ENCODE measurements at places on chromosomes 12 and 14.
A peak's percentile ranks its signal among the peaks of the same experiment; 100 is the strongest.

DNA sequence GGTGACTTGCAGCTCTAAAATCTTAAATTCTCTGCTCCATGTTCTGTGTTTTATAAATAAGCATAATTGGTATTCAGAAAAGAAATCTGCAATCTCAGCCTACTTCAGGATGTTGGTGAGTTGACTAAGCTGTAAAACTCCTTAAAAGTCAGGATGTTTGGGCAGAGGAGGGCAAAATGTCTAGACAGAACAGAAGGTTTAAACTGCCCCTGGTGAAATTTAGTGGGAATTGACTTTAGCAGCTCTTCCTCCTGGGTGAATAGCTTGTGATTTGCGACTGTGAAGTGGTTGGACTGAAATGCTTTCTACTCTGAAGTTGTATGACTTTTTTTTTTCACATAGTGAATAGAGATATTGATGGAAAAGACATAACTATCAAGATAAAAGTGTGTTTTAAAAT, 85.8 kb downstream of the CAND1 start:
- DNase-seq = no peak

DNA sequence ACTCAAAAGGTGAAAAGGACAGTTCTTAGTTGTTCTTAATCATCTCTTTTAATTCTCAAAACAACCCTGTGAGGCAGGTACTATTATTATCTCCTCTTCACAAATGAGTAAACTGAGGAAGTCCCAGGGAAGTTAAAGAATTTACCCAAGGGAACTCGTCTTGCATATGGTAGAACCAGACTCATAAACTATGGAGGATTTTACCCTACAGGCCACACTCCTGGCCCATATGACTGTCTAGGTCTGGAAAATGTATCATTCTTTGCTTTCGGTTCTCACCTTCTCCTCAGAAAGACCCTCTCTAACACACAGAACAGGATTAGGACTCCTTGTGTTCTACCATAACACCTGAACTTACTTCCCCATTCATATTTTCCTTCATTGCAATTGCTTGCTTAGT, 18.9 kb downstream of the SOX5 start:
- DNase-seq = no peak

- DNase-seq = no peak
These were observed 1052.7 kb downstream of the TMEM121 start for GRCh38 chr14:106579084-106579483.

DNA sequence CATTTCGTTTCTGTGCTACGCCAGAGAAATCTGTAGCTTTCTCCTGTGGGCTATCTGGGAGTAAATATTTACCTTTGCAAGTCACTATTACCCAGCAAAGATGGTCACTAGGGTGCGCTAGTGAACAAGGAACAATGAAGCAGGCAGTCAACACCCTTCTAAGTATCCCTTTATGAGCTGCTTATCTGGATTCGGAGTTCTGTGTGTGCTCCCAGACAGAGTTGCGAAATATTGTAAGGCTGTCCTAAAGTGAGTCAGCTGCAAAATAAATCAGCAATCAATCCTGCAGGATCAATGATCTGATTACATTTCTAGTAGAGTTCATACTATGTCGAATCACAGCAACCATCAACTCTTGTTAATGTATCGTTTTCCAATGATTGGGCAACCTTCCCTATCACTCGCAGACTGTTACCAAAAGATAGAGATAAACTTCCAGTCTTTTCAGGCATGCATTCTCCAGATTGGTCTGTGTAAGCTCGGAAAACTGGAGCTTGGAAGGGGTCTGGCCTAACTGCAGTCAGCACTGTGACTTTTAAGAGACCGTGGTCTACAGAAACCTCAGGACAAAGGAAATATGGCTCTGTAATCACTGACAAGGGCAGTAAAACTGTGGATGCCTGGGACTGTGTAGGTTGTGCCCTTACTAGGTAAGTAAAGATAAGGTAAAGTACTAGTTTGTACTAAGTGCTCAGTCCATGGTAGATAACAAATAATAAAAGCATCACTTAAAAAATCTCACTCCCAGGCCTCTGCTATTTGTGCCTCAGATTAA, 133.5 kb downstream of the KCNK10 start:
- peak; percentile 81 for DNase-seq

GRCh38 chr12:104490186-104490585, 33.4 kb downstream of the CHST11 start:
- DNase-seq = no peak

- peak; percentile 29 for DNase-seq
These were observed 28.2 kb downstream of the CACNA2D4 start for GRCh38 chr12:1890119-1890703.

GRCh38 chr12:126163984-126164383, 1098.7 kb downstream of the AACS start:
- DNase-seq = no peak

- no peak for DNase-seq
These were observed 45.8 kb upstream of the ATP23 start for GRCh38 chr12:57895389-57896114.

DNA sequence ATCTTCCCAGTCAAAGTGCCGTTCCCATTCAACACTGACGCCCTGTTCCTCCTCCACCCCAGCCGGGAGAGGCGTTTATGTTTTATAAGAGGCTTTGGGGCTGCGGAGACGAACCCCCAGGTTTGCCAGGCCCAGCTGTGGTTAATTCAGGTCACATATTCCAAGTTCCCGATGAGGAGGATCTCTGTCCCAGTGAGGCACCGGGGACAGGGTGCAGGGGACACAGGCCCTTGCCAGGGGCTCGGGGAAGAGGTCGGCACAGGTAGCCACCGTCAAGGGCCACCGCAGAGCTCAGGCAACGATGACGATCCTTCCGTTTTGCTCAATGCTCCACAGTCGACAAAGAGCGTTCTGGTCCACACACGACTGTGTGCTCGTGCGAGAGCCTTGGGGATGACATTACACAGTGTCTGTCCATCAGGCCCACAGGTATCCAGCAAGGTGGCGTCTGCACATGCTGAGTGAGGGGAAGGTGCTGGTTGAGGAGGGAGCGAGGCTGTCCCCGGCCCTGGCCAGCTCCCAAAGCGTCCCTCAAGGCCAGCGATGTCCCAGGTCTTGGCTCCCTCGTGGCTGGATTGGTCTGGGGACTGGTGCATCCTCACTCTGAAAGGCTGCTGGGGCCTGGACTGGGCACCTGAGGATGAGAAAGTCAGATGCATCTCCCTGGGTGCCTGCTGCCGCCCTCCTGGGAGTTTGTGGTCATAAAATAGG, 189.2 kb upstream of the C14orf180 start:
- DNase-seq = no peak

DNA sequence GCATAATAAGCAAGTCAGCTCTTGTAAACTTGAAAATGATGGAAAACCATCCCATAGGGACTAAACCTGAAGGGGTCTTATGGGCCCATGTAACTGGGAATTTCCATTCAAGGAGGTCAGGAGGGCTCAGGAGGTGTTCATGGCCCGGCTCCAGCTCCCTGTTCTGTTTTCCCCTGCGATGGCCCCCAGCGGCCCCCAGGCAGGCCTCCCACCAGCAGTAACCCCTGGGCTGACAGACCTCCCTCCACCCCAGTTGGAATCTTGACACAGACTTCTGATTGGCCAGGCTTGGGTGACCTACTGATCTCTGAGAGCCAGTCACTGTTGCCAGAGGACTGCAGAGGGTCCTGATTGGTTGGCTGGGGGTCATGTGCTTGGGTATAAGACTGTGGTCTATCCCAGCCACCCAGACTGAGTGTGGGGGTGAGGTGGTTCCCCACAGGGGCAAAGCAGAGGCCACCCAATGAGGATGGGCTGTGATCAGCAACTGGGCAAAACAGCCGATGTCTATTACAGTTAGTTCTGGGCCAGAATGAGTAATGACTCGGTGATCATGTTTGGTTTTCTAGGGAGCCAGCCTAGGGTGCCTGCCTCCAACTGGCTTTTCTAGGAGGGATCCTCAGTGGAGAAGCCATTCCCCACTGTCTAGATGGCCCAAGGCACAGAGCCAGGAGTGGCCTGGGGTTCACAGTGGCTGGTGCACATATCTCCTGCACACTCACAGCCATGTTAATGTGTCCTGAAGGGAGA, 27.0 kb downstream of the RHOF start:
- DNase-seq = no peak

DNA sequence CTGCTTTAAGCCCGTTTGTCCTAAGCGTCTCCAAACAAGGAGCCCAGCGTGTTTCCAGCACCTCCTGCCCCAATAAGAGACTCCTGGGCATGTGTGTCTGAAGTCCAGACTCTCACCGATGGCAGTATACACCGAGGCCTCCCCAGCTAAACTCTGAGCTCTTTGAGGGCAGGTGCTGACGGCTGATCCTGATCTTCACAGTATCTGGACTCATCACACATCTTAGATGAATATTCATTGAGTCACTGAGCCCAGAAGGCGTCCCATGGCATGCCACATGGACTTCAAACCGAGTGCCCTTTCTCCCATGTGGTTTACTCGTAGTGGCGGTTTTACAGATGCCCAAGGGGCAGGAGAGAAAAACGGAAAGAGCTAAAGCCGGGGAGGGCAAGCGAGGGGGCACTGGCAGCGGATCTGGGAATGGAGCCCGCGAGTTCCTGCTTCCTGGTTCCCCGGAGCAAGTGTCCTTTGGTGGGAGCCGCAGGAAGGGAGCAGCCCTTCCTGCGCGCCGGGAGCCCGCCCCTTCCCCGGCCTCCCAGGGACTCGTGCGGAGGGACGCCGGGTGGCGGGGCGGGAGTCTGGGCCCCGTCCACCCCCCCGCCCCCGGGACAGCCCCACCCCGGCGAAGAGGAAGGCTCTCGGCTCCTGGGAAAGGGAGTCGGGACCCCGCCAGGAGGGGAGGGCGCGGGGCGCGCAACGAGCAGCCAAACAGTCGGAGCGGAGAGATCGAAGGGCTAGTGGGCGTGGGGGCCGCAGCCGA, 585 bp upstream of the TEAD4 start:
- DNase-seq = peak; percentile 43

DNA sequence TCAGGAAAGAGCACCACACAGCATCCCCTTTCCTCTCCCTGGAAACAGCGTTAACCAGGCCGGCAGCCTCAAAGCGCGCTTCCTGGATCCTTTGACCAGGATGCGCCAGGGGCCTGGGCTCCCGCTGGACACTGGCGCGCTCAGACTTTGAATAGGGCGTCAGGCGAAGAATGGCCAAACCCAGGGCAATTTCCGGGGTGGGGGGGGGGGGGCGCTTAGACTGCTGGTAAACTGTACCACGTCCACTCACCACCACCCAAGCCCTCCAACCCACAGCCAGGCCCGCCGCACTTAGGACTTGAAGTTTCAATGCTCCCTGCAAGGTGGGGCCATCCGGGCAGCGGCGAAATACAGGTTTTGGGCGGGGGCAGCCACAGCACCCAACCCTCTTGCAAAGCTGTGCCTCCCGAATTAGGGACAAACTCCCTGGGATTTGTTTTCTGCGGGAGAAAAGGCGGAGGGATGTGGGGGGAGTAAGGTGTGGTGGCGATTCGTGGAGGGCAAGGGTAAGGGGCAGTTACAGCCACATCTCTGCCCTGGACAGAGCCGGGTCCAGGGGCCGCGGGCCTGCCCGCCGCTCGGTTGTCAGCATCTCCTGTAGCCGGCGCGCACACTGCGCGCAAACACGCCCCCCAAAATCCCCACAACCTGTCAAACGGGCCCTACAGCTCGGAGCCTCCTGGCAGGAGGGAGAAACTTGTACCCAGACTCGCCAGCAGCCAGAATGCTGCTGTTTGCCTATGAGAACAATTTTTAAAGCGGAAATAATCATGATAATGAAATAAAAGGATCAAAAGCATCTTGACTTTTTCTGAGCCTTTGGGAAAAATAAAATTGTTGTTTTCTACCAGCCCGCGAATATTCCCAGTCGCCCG, 958 bp downstream of the RTN1 start:
- DNase-seq = no peak

- no peak for DNase-seq
These were observed 9.8 kb downstream of the RBP5 start for GRCh38 chr12:7118881-7119280.

DNA sequence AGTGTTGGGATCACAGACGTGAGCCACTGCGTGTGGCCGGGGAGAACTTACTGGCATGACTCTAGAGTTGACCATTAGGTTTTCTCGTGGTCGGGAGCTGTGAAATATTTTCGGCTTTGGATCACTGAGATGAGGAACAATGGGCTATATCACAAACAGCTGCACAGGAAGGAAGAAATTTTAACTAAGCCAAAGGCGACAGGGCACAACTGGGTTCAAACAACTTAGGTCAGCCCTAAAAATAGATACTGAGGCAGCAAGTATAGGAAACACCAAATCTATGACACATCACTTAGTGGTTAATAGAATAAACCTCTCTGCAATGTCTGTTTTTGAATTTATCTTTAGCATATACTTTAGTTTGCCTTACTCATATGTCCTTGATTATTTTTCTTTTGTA, 162.9 kb downstream of the LRIG3 start:
- no peak for DNase-seq

- DNase-seq = no peak
These were observed 31.7 kb upstream of the SLC38A2 start for GRCh38 chr12:46404225-46404631.

DNA sequence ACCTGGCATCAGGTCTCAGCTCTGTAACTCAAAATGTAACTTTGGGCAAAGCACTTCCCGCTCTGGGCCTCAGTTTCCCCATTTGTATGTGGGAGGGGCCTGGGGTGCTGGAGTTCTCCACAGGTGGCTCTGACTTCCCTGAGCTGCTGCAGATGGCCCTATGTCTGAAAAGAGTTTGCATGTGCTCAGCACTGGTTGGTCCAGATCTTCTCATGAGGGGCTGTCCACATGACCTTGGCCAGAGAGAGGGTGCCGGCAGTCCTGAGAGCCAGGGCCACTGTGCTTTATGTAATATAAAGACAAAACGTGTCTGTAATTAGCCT, 7.2 kb upstream of the CACNA2D4 start:
- DNase-seq = no peak

DNA sequence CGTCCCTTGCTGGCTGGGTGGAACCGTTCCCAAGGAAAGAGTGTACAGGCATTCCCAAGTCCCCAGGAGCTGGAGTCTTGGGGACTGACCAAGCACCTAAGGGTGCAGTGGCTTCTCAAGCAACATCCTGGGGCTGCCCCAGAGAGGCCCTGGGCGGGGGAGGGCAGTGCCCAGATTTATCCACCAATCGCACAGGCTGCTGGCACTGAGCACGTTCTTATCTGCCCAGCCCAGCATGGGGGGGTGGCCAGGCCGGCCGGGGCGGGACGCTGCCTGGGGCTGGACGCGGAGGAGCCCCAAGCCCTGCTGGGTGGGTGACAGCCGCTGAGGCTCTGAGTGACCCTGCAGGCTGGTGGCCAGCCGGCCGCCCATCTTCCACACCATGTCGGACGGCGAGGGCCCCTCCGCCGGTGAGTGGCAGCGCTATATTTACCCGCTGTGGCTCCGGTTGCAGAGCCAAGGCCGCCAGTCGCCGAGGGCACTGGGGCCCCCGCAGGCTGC, 53.4 kb downstream of the CYP46A1 start:
- DNase-seq = peak; percentile 49

DNA sequence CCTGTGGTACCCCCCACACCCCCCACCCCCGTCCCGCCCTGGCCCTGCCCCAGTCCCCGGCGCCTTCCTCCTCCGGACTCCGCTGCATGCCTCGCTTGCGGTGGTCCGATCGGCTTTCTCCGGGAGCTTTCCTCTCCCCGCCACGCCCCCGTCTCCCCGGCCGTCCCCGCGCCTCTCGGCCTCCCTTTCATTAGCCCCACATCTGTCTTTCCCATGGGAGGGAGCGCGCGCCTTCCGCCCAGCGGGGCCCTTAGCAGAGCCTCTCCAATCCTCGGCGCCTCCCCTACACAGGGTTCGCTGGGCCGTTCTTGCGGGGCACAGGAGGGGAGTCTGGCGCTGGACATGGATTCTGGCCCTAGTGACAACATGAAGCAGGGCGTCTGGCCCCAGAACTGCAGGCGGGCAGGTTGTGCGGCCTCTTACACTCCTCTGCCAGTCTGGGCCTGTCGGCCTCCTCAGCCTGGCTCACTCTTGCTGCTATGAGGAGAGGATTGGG, 1.5 kb upstream of the EFS start:
- DNase-seq = no peak

- DNase-seq = no peak
These were observed 65.6 kb upstream of the RMST start for GRCh38 chr12:97397008-97397407.

Measured in liver (tissue), 10 donors.